ENCODE measurements at places on chromosomes 12 and 14. TPM values are rescaled to one million over a fixed set of nuclear protein-coding genes. Genes with fewer than 3 reads are reported as not detected.

The SPTB gene
- 9.9 TPM for polyA plus RNA-seq

The TOMM20L gene
- polyA plus RNA-seq: not detected

The WDHD1 gene
- 8.4 TPM for polyA plus RNA-seq

The CCDC196 gene
- 0.13 TPM for polyA plus RNA-seq

The TBX5 gene
- polyA plus RNA-seq: 83.3 TPM

The NID2 gene
- 341 TPM for polyA plus RNA-seq

The NEUROD4 gene
- polyA plus RNA-seq: not detected

- H3K36me3 ChIP-seq: no peaks in the 10 kb centered on the region
- no peaks in the 10 kb centered on the region for H3K4me1 ChIP-seq
- H3K4me3 ChIP-seq: no peak overlapping the region
Observed at GRCh38 chr12:88538250-88538649, 42.0 kb downstream of the KITLG start.

GRCh38 chr12:124452576-124453331 lies 114.7 kb downstream of the NCOR2 start:
- H3K27ac ChIP-seq: peak overlapping the region; percentile 83
- no peak for DNase-seq
- no peak overlapping the region for H3K4me3 ChIP-seq
- H3K27me3 ChIP-seq: no peaks in the 10 kb centered on the region

DNA sequence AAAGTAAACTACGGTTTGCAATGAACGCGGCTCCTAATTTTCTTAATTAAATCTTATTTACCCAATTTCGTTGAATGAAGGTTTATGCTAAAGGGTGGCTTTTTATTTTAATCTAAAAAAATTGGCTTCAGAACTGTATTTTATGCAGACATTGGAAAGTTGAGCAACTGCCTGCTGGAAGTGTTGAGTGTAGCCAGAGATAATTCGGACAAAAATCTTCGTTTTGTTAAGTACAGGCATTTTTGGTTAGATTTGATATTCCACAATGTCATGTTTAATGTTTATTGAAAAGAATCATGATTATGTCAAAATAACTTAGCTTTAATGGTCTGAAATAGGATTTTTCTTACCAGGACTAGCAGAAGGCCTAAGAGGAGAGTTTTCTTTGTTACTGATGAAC lies 875 bp downstream of the IRAK3 start:
- H3K36me3 ChIP-seq: no peaks in the 10 kb centered on the region
- DNase-seq: peak; percentile 40
- no peaks in the 10 kb centered on the region for H3K4me1 ChIP-seq
- H3K4me3 ChIP-seq: no peak overlapping the region
- no peak overlapping the region for H3K27ac ChIP-seq

DNA sequence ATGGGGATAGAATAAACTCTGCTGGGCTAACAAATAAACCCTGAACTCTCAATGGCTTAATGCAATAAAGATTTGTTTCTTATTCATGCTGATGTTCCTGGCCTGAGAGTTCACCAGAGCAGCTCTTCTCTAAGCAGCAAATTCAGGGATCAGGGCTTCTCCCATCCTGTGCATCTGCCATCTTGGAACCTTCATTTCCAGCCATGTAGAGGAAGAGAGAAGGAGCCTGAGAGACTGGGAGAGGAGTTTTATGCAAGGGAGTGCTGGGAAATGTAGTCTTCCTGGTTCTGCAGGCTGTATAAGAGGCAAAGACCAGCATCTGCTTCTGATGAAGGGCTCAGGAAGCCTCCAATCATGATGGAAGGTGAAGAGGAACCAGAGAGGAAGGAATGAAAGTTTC lies 20.6 kb upstream of the APOLD1 start:
- H3K4me3 ChIP-seq: no peak overlapping the region
- H3K4me1 ChIP-seq: no peaks in the 10 kb centered on the region
- H3K27me3 ChIP-seq: no peaks in the 10 kb centered on the region
- no peaks in the 10 kb centered on the region for H3K36me3 ChIP-seq

DNA sequence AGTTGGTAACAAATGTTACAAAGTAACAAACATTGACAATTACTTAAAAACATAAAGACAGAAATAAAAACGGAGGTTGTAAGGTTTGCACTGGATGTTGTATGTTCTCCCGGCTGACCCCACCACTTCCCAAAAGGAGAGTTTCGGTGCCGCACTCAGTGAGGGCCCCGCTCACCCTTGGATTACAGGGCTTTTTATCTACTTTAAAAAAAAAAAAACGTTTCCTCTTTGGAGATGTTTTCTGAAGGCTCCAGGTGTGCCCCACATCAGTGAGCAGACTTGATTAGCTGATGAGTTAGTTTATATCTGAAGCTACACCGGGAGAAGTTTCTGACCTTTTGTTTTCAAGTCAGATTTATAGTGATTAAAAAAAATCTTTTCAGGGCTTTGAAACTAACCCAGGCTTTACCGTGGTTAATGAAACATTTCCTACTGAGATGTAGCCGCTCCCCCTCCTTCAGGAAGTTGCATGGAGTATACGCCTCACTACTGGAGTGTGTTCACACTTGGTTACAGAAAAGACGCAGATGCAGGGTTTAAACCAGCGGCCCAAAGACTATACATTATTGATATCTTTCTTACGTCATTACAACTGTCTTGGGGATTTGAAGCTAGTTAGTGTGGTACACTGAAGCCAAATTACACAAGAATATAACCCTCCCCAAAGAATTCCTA lies 38.0 kb upstream of the BCL7A start:
- H3K27me3 ChIP-seq: no peaks in the 10 kb centered on the region
- DNase-seq: no peak
- no peak overlapping the region for H3K4me3 ChIP-seq

DNA sequence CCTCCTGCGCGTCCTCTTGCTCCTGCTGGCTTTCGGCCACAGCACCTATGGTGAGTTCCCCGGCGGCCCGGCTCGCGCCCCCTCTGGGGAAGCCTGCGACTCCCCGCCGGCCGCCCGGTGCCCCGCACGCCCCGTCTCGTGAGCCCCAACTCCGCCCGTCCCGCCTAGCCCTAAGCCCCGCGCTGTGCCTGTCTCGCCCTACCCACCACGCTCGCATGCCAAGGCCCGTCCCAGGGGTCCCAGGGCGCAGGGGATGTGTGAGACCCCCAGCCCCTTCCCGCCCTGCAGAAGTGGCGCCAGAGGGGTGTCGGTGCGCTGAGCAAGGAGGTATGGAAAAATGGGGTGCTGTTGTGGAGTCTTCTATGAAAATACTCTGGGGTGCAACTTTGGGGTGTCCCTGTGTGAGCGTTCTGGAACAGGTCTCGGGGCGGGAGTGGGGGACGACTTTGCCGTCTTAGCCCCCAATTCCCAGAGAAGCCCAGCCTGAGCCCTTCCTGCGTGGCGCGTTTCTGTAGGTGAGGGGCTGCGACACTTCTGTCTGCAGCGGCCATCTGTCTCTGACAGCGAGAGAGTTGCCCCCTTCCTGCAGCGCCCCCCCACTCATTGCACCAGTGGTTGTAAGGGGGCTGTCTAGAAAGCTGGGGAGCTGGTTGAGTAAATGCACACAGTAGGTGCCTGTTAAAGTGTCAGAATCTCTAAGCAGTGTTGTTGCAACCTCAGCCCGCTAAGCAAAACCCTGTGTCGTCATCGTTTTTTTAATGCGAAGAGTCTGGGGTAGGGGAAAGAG lies 587 bp downstream of the DLK1 start:
- DNase-seq: no peak
- no peak overlapping the region for H3K27ac ChIP-seq
- H3K4me1 ChIP-seq: peaks cover 3% of the 10 kb centered on the region

- no peaks in the 10 kb centered on the region for H3K4me1 ChIP-seq
- no peaks in the 10 kb centered on the region for H3K27me3 ChIP-seq
- peaks cover 58% of the 10 kb centered on the region for H3K36me3 ChIP-seq
Observed at GRCh38 chr12:112031472-112031871, 18.2 kb downstream of the ERP29 start.

GRCh38 chr12:21337959-21338744 lies 3.4 kb upstream of the SLCO1A2 start:
- H3K36me3 ChIP-seq: no peaks in the 10 kb centered on the region
- no peaks in the 10 kb centered on the region for H3K27me3 ChIP-seq
- H3K4me3 ChIP-seq: no peak overlapping the region
- no peak overlapping the region for H3K27ac ChIP-seq
- DNase-seq: no peak

DNA sequence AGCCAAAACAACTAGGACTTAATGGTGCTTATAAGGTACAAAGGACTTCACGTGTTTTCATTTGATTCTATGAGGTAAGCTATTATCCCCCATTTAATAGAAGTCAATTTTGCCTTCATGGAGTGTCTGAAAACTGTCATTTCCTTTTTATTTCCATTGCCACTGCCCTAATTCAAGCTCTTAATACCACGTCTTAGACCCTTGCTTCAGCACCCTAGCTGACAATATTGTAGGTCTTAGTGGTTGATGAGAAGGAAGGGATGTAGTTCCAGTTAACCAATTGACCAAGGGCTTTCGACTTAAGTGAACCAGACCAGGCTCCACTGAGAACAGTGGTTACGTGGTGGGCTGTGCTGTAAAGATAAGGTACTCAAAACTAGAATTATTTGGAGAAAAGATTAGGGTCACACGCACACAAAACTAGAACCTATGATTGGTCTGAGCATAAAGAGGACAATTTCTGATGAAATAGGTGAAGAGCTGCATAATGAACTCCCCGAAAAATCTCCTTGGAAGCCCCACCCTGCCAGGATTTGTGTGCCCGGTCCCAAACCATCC lies 9.6 kb upstream of the ASIC1 start:
- H3K4me1 ChIP-seq: peaks cover 8% of the 10 kb centered on the region
- no peak for DNase-seq
- no peak overlapping the region for H3K4me3 ChIP-seq

DNA sequence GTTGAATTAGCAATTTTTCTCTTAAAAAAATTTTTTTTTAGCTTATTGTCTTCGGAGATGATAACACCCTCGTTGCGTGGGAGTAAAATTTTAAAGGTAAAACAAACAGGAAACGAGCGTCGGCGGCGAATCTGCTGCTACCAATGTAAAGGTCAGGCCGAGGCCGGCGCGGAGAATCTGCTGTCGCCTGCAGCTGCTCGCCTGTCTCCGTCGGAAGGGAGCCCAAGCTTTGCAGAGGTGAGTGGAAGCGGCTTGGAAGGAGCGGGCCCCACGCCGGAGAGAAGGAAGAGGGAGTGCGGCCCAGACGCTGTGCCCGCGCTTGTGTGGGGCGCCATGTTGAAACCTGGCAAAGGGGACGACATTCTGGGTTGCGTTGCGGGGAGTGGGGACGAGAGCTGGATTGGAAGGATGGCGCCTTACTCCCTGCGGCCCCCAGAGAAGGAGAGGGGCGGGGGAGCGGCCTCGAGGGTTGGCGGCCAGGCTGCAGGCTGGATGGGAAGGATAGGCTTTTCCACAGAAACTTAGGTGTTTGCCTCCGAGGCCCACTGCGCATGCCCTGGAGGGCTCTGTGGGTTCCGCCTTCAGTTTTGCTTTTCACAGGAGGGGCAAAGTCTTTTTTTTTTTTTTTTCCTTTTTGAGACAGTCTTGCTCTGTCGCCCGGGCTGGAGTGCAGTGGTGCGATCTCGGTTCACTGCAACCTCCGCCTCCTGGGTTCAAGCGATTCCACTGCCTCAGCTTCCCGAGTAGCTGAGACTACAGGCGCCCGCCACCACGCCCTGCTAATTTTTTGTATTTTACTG lies at the start of gene SNRNP35:
Gene SNRNP35 (plus strand): TSS at position 160 of the 800 bp plus-strand sequence. CDS start 7,402 bp downstream, outside the sequence.
- H3K36me3 ChIP-seq: no peaks in the 10 kb centered on the region
- H3K27me3 ChIP-seq: no peaks in the 10 kb centered on the region
- peak; percentile 89 for DNase-seq
- H3K27ac ChIP-seq: peak within 1 kb of the TSS; percentile 99
- H3K4me1 ChIP-seq: no peaks in the 10 kb centered on the region

DNA sequence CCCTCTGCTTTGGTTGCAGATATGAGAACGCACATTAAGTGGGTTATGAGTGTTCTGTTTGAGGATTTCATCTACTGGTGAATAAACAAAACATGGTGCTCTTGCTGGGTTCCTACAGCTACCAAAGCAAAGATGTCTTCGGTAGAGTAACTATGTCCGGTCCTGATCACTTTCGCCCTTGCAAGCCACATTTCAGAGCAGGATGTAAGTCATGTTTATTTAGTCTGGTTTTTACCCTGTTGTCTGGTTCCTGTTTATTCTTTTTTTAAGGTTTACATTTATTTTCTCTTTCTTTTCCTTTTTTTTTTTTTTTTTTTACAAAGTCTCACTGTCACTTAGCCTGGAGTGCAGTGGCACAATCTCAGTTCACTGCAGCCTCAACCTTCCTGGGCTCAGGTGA lies 99.2 kb downstream of the VEZT start:
- H3K27me3 ChIP-seq: no peaks in the 10 kb centered on the region
- no peak for DNase-seq
- H3K4me1 ChIP-seq: peaks cover 15% of the 10 kb centered on the region
- no peak overlapping the region for H3K4me3 ChIP-seq
- H3K36me3 ChIP-seq: no peaks in the 10 kb centered on the region

- H3K27ac ChIP-seq: no peak overlapping the region
- H3K36me3 ChIP-seq: no peaks in the 10 kb centered on the region
- no peaks in the 10 kb centered on the region for H3K4me1 ChIP-seq
- peaks cover 29% of the 10 kb centered on the region for H3K27me3 ChIP-seq
- DNase-seq: no peak
Observed at GRCh38 chr12:101599311-101599710, 4.5 kb downstream of the MYBPC1 start.

- H3K27me3 ChIP-seq: no peaks in the 10 kb centered on the region
- DNase-seq: peak; percentile 64
- H3K4me1 ChIP-seq: peaks cover 9% of the 10 kb centered on the region
- H3K4me3 ChIP-seq: no peak overlapping the region
- peak overlapping the region; percentile 70 for H3K27ac ChIP-seq
- no peaks in the 10 kb centered on the region for H3K36me3 ChIP-seq
Observed at GRCh38 chr12:1318327-1319031, 275.9 kb downstream of the FBXL14 start.

DNA sequence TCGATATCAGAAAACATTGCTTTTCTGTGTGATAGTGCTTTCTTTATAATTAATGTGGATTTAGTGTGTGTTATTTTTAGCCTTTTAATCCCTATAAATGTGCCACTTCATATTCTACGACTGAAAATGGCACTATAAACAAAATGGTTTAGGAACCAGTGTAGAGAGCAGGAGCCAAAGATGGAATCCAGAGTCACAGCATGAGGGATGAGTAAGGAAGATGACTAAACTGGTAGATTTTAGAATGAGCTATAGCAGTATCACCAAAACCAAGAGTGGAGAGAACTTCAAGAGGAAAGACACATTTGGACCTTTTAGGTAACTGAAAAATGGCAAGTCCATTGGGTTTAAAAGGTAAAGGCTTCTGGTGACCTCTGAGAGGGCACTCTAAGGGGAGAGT lies 887.2 kb downstream of the NRXN3 start:
- H3K27ac ChIP-seq: no peak overlapping the region
- H3K36me3 ChIP-seq: no peaks in the 10 kb centered on the region
- no peak for DNase-seq
- no peak overlapping the region for H3K4me3 ChIP-seq
- H3K27me3 ChIP-seq: no peaks in the 10 kb centered on the region

All from cardiac muscle cell (in vitro differentiated cells and primary cell).